Cortex of kidney (tissue), 1 donor: ENCODE measurements at places on chromosomes 16 and 17.

DNA sequence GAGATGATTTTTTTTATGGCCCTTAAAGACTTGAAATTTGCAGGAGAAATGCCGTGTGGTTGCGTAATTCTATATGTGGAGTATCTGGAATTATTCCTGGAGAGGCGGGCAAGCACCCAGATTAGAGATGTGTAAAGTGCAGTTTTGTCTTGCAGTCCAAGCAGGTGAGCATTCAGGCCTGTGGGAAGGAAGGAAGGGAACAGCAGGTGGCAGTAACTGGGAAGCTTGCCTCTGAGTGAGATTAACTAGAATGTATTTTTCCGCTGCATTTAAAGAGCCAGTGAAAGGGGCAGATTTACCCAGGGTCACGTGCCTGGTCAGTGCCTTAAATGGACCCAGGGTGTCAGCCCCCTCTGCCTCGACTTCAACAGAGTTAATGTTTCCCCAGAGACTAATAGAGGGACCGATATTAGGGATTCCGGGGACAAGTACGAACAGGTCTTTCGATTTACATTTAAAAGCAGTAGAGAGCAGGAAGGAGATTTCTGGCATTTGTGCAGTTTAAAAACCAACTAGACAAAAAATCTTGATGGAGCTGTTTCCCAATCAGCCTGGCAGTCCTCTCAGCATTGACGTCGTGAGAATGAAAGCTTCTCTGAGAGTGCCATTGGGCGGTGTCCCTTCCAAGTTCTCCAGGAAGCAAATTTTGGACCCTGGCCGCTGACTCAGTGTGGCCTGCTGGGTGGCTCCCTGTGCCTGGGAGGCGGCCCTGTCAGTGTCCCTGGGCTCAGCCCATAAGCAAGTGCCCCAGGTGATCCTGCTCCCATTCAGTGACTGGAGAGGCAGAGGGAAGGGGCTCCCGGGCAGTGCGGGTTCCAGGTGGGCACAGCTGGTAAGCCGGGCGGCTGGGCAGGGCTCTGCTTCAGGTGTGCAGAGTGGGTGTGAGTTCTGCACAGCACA lies 38.2 kb downstream of the KSR1 start:
- no peak for DNase-seq

DNA sequence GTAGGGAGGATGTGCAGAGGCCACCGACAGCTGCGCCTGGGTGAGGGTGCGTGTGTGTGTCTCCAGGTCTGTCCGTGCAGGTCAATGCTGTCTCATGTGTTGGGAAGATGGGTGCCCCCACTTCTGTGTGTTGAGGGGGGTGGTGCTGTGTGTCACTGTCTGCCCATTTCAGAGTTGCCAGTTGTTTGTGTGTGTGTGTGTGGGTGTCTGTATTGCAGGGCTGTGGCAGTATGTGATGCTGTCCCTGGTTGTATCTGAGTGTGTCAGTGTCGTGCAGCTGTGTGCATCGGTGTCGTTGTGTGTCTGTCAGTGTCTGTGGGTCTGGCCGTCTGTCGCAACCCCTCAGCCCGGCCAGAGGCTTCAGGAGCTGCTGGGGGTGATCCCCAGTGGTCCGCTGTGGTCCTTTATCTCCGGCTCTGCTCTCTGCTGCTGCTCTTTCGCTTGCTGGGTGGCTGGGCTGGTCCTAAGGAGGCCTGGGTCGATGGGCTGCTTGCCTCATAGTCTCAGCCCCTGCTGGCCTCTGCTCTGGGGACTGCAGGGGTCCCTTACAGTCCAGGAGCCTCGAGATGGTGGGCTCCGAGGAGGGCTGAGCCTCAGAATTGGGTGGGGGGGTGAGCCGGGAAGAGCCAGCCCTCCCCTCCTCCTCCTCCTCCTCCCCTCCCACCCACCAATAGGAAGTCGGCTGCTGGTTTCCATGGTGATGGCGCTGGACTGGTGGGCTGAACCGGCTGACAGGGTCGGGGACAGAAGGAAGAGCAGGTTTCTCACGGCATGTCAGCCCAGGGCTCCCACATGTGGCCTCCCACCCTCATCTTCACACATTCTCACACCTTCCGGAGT lies at the start of gene TSPOAP1:
Gene TSPOAP1, minus strand, starts transcription at position 601 of the 840 bp plus-strand sequence. CDS start 875 bp downstream, outside the sequence.
- DNase-seq, result no peak

- DNase-seq, result no peak
Observed at GRCh38 chr17:80513892-80514291, 30.7 kb upstream of the RPTOR start.

GRCh38 chr17:73029021-73029420 lies 63.5 kb downstream of the SLC39A11 start:
- no peak for DNase-seq

GRCh38 chr16:7597677-7598076 lies 265.0 kb downstream of the RBFOX1 start:
- no peak for DNase-seq

DNA sequence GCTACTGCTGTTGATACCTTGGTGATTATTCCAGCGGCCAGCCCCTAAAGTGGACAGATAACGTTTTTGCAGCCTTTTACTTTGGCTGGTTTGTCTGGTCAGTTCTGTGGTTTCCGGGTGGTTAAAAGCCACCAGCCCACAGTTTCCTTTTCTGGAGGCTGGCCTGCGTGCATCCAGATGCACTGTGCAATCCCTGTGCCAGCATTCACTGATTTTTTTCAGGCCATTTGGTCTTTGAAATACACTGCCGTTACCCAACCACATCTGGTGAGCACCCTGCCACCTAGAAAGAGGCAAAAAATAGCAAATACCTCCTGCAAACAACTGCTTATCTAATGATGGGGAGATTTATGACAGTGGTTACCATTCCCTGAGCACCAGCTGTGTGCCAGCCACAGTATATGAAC lies 797 bp downstream of the NUDT7 start:
- no peak for DNase-seq

GRCh38 chr17:72726936-72727335 lies 365.6 kb downstream of the SLC39A11 start:
- no peak for DNase-seq

DNA sequence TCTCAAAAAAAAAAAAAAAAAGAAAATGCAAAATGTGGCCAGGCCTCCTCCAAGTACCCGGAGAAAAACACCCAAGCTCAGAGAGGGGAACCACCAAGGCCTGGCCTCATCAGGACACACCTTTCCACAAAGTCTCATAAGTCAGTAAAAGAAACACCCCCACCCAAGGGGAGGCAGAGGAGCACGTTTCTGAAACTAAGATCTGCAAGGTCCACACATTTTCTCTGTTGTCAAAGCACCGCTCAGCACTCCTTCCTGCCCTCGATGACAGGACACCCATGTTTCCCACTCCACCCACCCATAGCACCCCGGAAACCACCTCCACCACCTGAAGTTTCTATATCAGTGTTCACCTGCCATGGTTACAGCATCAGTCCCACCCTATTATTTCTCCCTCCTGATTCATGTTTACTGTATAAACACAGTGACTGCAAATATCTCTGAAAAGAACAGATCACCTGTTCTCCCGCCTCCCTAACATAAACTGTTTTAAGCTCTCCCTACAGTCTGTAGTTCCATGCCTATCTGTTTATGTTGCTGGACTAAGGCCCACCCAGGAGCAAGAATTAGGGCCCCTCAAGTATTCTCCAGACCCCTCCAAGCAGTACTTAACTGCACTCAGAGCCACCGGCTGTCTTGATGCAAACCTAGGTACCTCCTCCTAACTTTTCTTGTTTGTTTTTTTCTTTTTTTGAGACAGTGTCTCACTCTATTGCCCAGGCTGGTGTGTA lies 2.0 kb downstream of the CORO7 start:
- DNase-seq, result no peak

GRCh38 chr17:62724398-62725146 lies 83.5 kb downstream of the MARCHF10 start:
- no peak for DNase-seq

- DNase-seq, result no peak
Observed at GRCh38 chr17:57916925-57917858, 38.0 kb downstream of the CUEDC1 start.

DNA sequence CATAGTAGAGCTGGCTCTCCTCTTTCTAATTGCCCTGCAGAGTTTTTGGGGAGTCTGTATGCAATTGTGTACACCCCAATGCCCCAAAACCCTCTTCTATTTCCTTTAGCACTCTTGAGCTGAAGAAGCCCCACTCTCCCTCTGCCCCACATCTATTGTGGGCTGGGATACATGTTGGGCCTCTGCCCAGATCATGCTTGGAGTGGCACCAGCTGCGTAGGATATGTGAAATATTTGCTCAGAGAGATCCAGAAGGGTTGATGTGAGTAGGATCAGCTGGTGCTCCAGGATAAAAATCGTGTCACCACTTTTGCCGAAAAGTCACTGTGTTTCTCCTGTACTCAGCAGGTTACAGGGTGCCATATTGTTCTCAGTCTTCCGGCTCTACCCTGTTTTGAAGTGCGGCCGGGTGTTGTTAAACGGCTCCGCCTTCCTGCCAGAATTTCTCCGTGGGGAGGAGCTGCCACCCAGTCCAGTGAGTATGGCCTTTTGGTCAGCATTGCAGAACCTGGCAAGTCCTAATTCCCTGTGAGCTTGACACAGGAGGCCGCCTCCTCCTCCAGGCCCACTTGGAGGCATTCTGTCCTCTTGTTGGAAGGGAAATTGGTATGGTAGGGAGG lies 664.5 kb downstream of the WWOX start:
- DNase-seq, result no peak
